Heart left ventricle (tissue), 16 donors: ENCODE measurements at places on chromosomes 3 and 15. TPM values are rescaled to one million over a fixed set of nuclear protein-coding genes. Genes with fewer than 3 reads are reported as not detected.
A peak's percentile ranks its signal among the peaks of the same experiment; 100 is the strongest.

- no peak overlapping the region for H3K27ac ChIP-seq
- peaks cover 17% of the 10 kb centered on the region for H3K4me1 ChIP-seq
- DNase-seq, result no peak
- H3K4me3 ChIP-seq, result no peak overlapping the region
- no peaks in the 10 kb centered on the region for H3K36me3 ChIP-seq
Observed at GRCh38 chr3:53804697-53805462, 41.3 kb downstream of the CHDH start.

DNA sequence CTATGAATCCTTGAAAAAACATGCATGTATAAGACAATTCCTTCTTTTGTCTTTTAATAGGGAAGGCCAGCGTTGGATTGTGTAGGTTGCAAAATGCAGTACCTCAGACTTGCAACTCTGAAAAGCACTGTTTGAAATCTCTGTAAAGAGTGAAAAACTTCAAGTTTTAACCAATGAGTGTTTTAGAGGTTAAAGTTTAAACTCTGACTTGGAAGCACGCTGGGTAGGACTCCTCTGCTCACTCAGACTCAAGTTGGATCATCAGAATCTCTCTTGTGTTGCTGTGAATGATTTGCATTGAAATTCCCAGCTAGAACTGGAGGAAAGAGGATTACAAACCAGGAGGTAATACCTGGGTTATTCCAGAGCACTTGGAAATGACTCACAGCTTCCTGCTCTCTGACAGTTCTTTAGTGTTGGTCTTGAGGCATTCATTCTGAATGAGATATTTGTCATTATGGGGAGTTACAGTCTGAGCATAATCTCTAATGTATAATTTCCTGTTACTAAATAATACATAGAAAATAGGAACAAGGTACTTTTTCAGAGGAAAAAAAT, 49.1 kb downstream of the PLS1 start:
- no peaks in the 10 kb centered on the region for H3K36me3 ChIP-seq
- H3K27me3 ChIP-seq, result no peaks in the 10 kb centered on the region
- H3K4me3 ChIP-seq, result no peak overlapping the region
- no peaks in the 10 kb centered on the region for H3K4me1 ChIP-seq
- DNase-seq, result no peak

DNA sequence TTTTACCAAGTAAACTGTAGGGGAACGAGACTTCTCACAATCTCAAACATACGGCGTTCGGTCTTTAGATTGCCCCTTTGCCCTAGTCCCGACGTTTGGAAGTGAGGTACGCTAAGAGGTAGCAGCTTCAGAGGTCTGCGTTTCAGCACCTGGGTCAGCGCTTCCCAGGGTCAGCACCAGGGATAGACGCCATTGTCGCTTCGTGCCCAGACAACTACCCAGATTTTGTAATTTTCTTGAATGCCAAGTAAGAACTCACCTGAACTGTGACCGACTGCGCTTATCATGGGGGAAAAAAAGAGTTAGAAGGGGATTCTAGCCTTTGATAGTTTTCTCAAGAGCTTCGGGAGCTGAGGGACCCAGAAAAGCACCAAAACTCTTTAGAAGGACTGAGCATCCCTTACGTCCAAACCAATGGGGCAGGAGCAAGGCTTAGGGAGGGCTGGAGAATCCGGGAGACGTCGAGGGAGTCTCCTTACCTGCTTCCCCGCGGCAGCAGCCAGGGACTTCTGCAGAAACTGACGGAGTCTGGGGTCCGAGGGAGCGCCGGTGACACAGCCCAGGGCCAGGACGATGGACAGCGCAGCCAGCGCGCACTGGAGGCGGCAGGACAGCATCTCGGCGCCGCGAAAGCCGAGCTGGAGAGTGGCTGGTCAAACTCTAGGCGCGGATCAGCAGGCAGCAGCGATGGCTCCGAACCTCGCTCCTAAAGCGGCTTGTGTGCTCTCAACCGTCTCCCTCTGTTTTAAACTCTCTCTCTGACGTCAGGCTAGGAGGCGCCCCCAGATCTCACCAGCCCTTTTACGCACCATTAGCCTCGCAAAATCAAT, at the start of gene SST:
Gene SST, minus strand, starts transcription at position 720 of the 830 bp plus-strand sequence. Its CDS starts 103 bp downstream, at position 617.
- H3K27ac ChIP-seq, result no peak within 1 kb of the TSS
- no peak within 1 kb of the TSS for H3K4me3 ChIP-seq
- DNase-seq, result peak; percentile 31
- H3K4me1 ChIP-seq, result no peaks in the 10 kb centered on the region
- H3K36me3 ChIP-seq, result no peaks in the 10 kb centered on the region

GRCh38 chr3:155007729-155008128, 72.4 kb upstream of the MME start:
- no peak overlapping the region for H3K4me3 ChIP-seq
- H3K27me3 ChIP-seq, result no peaks in the 10 kb centered on the region
- H3K27ac ChIP-seq, result no peak overlapping the region
- DNase-seq, result no peak

DNA sequence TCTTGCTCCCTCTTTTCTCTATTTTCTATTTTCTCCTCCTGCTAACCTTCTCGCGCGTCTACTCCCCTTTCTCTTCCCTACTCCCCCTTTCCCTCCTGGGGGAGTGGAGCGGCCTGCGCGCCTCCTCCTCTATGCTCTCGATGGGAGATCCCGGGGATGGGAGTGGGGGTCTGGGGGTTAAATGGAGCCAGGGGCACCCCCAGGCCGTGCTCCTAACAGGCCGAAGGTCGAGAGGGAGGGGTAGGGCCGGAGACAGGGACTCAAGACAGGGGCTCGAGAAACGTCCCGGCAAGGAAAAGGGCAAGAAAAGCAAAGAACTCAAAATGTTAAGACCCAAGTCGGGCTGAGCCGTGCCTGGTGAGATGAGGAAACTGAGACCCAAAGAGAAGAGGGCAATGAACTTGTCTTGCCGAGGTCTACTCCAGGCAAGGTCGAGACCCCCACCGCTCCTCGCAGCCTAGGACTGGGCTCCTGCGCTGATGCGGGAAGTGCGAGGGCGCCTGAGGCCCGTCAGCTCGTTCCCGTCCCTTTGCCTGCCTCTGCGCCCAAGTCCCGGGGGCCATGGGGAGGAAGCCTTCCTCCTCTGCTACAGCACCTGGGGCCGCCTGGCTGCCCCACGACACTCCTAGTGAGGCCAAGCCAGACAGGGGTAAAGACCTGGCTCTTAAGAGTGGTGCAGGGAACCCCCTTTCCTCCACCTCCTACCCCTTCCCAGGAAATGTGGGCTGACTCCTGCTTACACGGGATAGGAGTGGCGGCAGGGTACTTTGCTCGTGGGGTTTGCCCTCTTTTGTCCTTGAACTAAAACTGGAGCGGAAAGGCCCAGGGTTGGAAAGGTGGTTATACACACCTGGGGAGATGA, 770 bp upstream of the MEGF11 start:
- DNase-seq, result no peak
- peak overlapping the region; percentile 49 for H3K4me3 ChIP-seq
- peaks cover 28% of the 10 kb centered on the region for H3K4me1 ChIP-seq
- no peak overlapping the region for H3K27ac ChIP-seq
- H3K27me3 ChIP-seq, result peaks cover 53% of the 10 kb centered on the region

GRCh38 chr3:41328926-41329325, 129.6 kb downstream of the CTNNB1 start:
- no peak overlapping the region for H3K27ac ChIP-seq
- H3K4me3 ChIP-seq, result no peak overlapping the region
- H3K4me1 ChIP-seq, result peaks cover 7% of the 10 kb centered on the region
- no peaks in the 10 kb centered on the region for H3K36me3 ChIP-seq

DNA sequence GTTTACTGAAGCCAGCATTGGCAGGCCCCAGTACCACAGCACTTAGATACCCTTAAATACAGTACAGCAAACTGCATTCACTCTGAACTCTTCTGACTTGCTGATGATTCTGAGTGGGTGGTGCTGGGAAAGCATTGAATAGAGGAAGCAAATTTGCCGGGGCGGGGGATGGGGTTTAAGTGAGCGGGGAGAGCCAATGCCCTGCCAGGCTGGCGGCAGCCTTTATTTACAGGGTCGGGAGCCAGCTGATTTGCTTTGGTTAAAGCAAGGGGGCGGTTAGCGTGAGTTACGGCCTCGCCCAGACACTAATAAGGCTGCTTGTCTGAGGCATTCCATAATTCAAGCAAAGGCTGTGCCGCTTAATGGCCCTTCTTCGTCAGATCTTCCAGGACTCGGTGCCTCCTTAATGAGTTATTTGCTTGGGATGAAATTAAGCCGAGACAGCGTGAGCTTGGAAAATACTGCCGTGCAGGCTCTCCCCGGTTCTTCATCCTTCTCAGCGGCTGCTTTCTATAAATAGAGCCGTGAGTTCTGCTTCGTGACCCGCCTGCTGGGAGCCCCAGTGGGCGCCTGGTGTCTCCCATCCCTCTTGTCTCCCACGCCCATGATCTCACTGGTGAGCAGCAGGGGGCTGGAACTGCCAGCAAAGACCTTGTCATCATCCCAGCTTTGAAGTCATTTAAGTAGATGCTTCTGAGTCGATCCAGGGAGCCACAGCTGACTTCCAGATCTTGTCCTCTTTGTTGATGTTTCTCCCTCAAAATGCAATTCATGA, 25.8 kb downstream of the SPSB4 start:
- H3K27me3 ChIP-seq, result no peaks in the 10 kb centered on the region
- DNase-seq, result peak; percentile 68
- peaks cover 26% of the 10 kb centered on the region for H3K4me1 ChIP-seq
- peak overlapping the region; percentile 83 for H3K27ac ChIP-seq
- no peaks in the 10 kb centered on the region for H3K36me3 ChIP-seq

Gene BFSP2
- not detected for polyA plus RNA-seq

Gene CYP1A2
- polyA plus RNA-seq, result not detected
